G401 (cell line): ENCODE measurements at places on chromosomes 13 and 19. TPM values are rescaled to one million over a fixed set of nuclear protein-coding genes. Genes with fewer than 3 reads are reported as not detected.

ZNF784 gene
- 6.8 and 21.0 TPM in 2 replicates for total RNA-seq

ACP7 gene
- total RNA-seq = not detected in 2 replicates

ZNF578 gene
- not detected in 2 replicates for total RNA-seq

TYROBP gene
- 7.3 TPM in 1 of 2 replicates, not detected in the other for total RNA-seq

MYPOP gene
- 0.12 and 1.9 TPM in 2 replicates for total RNA-seq

MYH14 gene
- 8.8 and 10.3 TPM in 2 replicates for total RNA-seq

HOMER3 gene
- total RNA-seq = 25.0 and 57.7 TPM in 2 replicates

GPC6 gene
- 0.98 and 2.1 TPM in 2 replicates for total RNA-seq

TNFSF13B gene
- total RNA-seq = not detected in 2 replicates

PLEKHF1 gene
- 23.8 and 26.3 TPM in 2 replicates for total RNA-seq

ZNF730 gene
- 4.3 TPM in 2 replicates for total RNA-seq

PLPPR2 gene
- 8.1 and 11.5 TPM in 2 replicates for total RNA-seq

LILRB5 gene
- not detected in 2 replicates for total RNA-seq

MAP3K10 gene
- total RNA-seq = 13.8 and 21.7 TPM in 2 replicates

DNA sequence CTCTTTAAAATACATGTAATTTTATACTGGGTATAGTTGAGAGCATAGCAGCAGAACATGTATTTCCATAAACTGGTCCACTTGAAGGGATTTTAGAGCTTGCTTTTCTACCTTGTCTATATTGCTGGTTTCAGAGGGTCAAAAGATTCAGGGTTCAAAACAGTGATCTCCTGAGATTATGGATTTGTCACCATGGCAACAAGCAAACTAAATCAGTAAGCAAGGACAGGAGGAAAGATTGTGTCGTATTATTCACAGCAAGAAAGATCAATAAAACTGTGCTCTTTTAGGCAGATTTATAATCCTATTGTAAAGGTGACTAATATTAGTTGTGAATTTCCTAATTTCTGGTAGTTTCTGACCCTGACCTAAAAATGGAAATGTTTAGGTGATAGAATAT is 496.4 kb downstream of the LMO7 start:
- DNase-seq = no peak

- DNase-seq = no peak
These were observed 457.6 kb downstream of the KLF12 start for GRCh38 chr13:73676550-73677047.

GRCh38 chr13:66076417-66076816 is 1153.7 kb downstream of the PCDH9 start:
- DNase-seq = no peak

- DNase-seq = no peak
These were observed 102.6 kb downstream of the STK24 start for GRCh38 chr13:98474292-98474691.

DNA sequence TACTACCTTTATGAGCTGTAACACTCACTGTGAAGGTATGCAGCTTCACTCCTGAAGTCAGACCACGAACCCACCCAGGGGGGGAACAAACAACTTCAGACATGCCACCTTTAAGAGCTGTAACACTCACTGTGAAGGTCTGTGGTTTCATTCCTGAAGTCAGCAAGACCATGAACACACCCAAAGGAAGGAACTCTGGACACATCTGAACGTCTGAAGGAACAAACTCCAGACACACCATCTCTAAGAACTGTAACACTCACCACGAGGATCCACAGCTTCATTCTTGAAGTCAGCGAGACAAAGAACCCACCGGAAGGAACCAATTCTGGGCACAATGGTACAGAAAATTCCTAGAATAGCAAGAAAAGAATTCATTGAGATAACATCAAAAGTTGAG is 1796.5 kb upstream of the MIR17HG start:
- no peak for DNase-seq

DNA sequence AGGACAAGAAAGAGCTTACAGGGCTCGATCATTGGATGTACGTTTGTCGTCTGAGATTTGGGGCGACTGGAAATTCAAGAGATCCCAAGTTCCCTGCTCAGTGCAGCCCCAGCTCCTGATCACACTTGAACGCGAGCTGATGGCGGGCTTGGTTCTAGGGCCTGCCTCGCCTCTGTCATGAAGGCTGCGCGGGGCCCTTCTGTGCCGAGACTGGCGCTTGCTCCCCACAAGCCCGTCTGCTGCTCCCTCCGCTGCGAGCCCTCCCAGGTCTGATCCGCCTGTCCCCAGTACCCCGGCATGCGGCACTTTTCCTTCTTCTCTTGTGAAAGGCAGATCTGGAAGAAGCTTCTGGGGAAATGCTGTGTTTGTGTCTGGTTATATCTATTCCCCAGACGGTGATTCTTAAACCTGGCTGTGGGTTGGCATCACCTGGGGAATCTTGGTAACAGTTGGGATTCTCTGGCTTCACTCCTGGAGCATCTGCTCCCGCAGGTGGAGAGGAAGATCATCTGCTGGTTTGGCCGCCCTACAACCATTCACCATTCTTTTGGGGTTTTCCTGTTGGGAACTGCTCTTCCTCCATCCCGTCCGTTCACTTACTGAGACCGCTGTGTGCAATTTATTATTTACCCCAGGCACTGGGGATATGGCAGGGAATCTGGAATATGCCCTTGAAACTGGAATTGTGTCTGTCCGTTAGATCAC is 43.6 kb downstream of the SIPA1L3 start:
- peak; percentile 89 for DNase-seq

DNA sequence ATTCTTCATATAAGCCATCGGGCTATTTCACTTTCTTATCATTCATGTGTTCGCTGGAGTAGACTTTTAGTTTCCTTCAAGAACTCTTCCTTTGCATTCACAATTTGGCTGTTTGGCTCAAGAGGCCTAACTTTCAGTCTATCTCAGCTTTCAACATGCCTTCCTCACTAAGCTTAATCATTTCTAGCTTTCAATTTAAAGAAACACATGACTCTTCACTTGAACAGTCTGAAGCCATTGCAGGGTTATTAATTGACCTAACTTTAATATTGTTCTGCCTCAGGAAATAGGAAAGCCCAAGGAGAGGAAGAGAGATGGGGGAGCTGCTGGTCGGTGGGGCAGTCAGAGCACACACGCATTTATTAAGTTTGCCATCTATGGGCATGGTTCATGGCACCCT is 158.1 kb downstream of the SUCLA2 start:
- DNase-seq = no peak

GRCh38 chr13:46982856-46983582 is 86.2 kb upstream of the HTR2A start:
- no peak for DNase-seq

- peak; percentile 39 for DNase-seq
These were observed 19.2 kb upstream of the UQCR11 start for GRCh38 chr19:1624458-1624857.

- peak; percentile 80 for DNase-seq
These were observed 6.9 kb downstream of the PEAK3 start for GRCh38 chr19:2274931-2275535.

GRCh38 chr13:105272660-105273631 is 1262.5 kb downstream of the EFNB2 start:
- DNase-seq = no peak

- DNase-seq = no peak
These were observed 3.7 kb downstream of the ATP8B3 start for GRCh38 chr19:1808395-1808731.

- DNase-seq = no peak
These were observed 1.8 kb downstream of the LCP1 start for GRCh38 chr13:46179969-46180763.

- DNase-seq = no peak
These were observed 8.1 kb upstream of the CD79A start for GRCh38 chr19:41868989-41869300.

DNA sequence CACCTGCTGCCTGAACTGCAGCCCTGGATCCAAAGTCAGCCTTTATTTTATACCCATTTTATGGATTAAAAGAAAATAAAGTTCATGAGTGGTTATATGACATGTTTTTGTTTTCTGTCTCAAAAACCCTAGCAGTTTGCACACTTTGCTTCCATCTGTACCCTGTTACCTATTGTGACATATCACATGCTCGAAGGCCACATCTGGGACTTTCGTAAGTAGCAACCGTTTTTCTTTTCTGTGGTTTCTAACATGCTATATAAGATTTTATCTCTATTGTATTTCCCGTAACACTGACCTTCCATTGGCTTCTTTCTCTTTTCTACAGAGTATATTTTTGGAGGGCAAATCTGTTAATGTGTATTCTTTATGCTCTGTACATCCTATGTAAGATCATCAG is 1007.2 kb downstream of the PCDH9 start:
- DNase-seq = no peak

DNA sequence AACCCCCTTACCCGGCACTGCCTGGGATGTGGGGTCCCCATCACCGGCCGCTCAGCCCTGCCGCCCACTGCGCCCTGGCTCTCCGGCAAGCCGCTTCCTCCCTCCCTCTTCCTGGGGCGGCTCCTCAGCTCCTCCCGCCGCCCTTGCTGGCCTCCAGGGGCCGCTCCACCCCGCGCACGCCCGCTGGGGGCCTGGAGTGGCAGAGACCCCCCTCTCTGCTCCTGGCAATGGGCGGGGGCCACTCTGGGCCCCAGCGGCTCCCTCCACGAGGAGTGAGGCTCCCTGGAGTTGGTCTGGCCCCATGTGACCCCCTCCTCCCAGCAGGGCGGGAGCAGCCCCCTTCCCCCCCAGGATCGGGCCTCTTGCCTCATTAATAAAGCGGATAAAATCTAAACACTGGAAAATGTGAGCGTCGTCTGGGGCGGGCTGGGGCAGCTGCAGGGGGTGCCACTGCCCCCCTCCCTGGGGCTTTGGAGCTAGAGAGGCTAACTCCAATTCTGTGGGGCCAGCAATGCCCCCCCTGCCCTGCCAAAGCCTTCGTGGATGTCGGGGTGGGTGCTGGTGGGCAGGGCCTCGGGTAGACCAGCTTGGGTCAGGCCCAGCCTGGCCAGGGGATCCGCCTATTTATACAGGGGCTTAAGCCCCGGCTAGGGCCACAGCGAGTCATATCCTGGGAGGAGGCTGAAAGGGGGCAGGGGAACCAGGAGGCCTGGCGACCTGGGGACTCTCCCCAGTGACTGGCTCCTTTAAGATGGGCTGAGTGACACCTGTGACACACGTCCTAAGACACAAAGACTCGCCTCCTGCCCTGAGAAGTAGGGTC is at the start of gene PTGER1:
Gene PTGER1 (minus strand): TSS at position 104 of the 823 bp plus-strand sequence. CDS start 1,034 bp downstream, outside the sequence.
- no peak for DNase-seq

DNA sequence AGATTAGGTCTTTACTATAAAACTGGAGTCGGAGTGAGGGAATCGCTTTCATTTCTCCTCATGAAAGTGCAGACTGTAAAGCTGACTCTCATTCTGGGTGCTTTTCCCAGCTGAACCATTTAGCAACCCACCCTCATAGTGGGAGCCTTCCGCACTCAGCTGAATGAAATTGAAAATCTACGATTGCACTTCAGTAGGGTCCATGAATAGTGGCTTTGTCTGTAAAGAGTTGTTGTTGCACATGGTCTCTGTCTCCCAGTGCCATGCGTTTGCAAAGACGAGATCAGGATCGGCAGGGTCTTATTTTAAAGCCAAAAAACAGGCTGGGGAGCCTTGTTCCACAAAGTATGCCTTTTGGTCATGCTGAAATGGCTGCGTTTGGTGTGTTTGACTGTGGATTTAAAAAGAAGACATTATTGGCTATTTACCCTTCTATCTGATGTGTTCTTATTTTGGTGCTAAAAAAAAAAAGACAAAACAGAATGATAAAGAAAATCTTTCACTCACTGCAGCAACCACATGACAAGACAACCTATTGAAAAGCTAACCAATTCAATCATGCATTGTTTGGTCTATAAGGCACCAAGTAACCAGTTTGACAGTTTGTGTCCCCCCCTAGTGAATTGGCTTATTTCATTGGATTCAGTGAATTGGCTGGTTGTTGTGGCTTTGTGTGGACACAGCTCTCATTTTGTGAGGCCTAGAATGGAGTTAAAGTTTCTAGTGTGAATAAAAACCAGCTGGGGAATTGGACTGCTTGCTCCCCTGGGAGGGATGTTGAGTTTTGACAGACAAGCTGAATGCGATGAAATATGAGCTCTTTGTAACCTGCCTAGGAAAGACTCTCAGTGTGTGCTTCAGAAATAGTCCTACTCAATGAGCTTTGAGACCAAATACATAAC is 65.6 kb downstream of the ARHGAP35 start:
- DNase-seq = no peak

DNA sequence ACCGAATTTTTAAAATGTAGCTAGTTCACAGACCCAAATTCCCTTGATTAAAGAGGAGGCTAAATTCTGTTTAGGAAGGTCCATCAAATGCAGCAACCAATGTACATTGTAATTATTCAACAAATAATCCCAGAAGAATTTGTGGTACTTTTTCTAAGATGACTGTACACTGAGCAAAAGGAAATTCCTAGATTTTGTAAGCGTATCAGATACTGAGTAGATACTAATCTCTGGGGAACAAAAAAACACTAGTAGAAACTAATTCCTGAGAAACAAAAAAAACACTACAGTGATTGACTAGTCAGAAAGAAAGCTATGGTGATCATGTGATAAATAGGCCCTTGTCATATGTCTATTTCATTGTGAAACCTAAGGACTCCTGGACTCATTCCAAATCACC is 246.1 kb downstream of the PCDH17 start:
- no peak for DNase-seq

DNA sequence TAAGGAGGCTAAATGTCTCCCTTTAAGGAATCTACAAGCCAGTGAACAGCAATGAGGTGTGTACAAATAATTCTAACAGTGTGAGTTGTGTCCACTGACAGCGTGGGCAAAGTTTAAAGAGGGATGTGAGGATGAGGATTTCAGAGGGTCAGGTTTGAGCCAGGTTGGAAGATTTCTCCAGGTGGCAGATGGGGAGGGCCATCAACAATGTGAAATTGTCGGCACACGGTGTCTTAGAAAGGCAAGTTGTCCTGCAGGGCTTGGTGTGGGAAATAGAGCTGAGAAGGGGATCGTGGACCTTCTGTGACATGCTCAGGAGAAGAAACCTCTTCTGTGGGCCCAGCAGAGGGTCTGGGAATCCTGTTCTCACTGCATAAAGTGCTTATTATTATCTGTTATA is 52.1 kb downstream of the ATP8A2 start:
- DNase-seq = peak; percentile 81

DNA sequence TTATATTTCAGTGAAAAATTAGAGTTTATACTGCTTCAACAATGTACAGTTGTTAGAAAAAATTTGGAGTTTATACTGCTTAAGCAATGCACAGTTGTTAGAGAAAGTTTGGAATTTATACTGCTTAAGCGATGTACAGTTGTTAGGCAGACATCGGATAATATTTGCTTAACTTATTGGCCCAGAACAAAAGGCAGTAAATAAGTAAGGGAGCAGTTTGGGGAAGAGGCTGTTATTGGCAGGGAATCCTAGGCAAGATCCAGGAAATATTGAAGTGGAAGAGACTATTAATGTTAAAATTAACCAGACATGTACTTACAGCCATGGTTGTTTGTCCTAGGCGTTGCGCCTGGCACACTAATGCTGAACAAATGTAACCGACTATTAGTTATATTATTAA is 166.9 kb downstream of the GPC5 start:
- DNase-seq = no peak

DNA sequence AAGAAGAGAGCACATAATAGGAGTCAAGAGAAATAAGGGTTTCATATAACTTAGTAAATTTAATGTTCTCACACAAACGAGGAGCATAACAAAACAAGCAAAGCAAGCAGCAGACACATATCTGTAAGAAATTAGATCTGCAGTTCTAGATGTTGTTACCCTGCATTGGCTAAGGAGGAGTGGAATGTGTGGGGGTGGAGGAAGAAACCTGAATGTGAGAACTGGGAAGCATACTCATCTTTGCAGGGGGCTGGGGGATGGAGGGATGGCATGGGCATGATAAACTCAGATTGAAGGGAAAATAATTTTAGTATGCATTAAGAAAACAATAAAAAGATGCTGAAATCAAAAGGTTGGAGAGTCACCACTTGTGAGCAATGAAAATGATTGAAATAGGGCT is 255.0 kb downstream of the LIG4 start:
- DNase-seq = no peak

- no peak for DNase-seq
These were observed 23.8 kb downstream of the TMED1 start for GRCh38 chr19:10812196-10812595.

- peak; percentile 29 for DNase-seq
These were observed 942.4 kb upstream of the PCDH20 start for GRCh38 chr13:62357887-62358645.
